CD4-positive, alpha-beta T cell treated with Interleukin-2 at 100 ng/mL for 4 hours (primary cell): ENCODE measurements at places on chromosomes 7 and 10.

DNA sequence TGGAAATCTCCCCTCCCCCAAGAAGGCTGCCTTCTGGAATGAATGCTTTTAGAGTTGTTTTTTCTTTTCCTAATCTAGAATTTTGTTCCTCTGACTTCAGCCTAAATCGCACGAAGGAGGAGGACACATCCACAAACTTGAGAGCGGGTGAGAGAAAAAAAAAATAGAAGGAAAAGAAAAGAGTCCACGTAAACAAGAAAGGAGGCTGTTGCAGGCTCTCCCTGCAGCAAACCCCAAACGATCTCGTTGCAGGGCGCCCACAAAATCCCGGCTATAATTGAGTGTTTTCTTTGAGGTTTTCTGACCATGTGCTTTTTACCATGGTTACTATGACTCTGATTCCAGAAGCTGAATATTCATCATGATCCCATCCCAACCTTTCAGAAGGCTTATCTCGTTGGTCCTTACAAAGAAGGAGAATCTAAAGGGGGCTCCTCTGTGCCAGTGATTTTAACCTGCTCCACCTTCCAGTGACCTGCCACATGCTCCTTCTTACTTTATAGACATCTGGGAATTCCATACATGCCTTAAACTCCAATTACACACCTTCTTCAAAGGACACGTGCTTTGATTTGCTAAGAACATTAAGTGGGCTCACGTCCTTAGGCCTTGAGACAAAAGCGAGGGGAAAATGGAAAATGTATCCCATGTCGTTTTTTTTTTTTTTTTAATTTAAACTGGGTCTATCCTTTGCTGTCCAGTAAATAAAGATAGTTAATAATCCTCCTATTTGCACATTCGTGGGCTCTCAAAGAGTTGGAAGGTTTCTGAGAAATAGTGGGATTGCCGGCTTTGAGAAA lies 5.8 kb downstream of the TWIST1 start:
- DNase-seq = no peak

GRCh38 chr10:9188022-9188810 lies 1133.7 kb downstream of the GATA3 start:
- no peak for DNase-seq

GRCh38 chr7:149377386-149377785 lies 83.5 kb downstream of the ZNF777 start:
- no peak for DNase-seq

DNA sequence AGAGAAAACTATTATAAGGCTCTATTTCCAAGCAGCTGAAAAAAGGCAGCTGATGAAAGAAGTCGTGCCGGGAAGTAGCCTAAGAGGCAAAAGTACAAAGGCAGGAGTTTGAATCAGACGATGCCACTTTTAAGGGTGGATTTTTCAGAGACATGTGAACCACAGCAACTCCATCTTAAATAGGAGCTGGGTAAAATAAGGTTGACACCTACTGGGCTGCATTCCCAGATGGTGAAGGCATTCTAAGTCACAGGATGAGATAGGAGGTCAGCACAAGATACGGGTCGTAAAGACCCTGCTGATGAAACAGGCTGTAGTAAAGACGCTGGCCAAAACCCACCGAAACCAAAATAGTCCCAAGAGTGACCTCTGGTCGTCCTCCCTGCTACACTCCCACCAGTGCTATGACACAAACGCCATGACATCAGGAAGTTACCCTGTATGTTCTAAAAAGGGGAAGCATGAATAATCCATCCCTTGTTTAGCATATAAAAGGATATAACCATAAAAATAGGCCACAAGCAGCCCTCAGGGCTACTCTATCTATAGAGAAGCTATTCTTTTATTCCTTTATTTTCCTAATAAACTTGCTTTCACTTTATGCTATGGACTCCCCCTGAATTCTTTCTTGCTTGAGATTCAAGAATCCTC lies 45.5 kb upstream of the PRSS1 start:
- no peak for DNase-seq

DNA sequence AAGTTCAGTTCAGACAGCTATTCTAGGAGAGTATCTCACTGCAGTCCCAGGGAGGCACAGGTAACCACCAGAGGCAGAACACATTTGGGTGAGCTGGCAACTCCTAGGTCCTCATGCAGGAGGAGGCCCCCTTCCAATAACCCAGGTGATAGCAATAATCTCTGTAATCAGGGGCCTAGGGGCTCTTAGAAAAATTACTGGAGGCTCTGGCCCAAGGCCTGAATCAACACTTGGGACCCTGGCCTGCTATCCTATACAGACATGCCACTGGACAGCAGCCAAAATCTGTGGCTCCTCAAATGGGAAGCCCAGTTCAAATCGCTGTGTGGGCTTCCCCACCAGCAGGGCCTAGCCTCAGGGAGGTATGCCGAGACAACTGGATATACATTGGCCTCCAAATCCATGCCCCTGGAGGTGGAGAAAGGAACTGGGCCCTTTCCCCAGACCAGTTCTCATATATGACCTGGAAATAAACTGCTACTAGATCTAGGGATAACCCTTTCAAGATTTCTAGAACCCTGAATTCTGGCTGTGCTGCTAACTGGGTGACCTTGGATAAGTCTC lies 1.6 kb downstream of the AVPI1 start:
- DNase-seq = no peak

DNA sequence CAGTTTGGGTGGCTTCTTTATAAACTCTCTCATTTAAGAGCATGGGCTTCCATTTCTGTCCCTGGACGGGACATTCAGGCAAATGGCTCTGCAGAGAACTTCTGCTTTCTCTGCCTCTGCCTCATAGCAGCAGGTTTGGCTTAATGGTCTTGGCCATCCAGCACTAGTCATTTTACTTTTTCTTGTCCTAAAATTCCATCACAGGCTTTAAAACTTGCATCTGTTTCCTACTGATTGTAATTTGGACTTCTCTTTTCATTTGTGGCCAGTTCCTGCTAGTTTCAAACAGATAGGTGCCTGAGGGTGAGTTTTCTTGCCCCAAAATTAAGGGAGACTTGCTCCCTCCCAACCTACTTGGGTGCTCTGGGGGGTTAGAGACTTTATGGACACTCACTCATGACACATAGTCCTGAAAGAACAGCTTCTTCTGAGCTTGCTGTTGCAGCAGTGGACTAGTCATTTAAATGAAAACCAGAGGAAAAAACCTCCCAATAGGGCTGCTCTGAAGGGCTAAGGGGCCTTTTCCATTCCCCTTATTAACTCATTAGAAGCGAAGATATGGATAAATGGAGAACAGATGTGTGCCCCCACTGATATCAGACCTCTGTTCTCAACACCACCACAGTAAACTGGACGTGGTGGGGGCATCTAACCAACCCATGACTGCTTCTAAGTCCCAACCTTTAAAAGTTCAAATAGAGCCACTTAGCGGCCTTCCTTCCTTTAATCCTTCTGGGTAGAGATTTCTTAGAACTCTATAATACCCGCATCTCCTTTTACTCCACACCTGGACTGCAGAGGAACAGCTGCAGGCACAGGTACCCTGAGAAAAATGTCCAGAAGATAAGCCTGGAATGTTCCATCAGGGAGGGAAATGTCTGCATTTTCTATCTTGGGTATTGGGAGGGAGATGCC lies 38.8 kb downstream of the SVOPL start:
- no peak for DNase-seq

GRCh38 chr7:120272261-120272660 lies 714 bp upstream of the KCND2 start:
- DNase-seq = no peak

- DNase-seq = peak; percentile 88
Observed at GRCh38 chr10:132447446-132448247, 50.6 kb downstream of the PWWP2B start.

DNA sequence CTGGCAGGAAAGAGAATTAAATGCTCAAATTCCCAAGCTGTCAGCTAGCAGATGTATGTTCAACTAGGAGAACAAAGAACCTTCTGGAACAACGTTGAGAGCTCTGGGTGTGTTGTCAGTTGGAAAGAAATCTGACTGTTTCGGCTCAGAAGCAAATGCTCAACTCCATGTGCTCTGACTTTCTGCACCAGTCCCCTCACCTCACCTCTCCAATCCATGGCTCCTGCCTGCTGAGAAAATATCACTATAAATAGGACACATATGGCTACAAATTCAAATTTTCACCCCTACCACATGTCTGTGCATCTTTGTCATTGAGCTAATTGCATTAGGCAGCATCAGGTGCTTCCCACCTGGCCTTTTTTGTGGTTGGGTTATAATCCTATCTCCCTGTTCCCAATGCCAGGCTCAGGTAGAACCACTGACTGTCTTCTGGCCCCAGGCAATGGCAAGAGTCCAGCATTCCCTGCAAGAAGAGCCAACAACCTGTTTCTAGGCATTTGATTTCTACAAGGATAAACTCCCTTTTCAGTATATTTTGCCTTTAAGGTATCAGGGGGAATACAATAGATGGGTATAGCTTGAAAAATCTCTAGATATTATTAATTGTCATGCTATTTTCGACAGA lies 142.6 kb upstream of the LSM8 start:
- DNase-seq = no peak

DNA sequence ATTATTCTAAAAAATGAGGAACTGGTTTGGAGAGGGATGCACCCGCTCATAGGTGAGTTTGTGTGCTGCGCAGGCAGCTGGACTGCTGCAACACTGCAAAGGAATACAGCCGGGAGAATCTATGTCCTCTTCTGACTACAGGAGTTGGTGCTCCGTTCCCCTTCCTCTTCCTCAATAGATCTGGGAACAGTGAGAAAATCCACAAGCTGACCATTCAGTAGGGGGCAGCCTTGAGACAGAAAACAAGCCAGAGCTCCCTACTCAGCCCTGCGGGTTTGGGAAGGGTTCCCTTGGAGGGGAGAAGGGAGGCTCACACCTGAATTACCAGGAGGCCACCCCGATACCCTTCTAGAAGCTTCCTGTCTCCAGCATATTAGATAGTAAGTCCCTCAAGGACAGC lies 87.3 kb upstream of the FOXI2 start:
- no peak for DNase-seq

GRCh38 chr7:29354340-29354739 lies 159.8 kb downstream of the CHN2 start:
- no peak for DNase-seq

DNA sequence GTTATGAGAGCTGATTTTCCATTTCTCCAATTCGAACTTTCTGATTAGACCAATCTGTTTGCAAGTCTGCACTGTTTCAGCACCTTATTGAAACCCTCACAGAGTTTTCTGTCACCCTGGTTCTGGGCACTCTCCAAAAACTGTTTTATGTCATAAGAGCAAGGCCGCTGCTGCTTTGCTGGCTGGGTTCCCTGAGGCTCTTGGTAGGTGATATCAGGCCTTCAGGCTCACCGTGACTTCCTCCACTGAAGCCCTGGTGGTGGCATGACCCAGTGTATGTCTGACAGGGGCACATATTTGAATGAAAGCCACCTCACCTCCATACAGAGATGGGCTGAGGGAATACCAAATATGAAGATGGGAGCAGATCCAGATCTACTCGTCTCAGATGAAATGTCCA lies 8.3 kb downstream of the RABGEF1 start:
- DNase-seq = no peak

DNA sequence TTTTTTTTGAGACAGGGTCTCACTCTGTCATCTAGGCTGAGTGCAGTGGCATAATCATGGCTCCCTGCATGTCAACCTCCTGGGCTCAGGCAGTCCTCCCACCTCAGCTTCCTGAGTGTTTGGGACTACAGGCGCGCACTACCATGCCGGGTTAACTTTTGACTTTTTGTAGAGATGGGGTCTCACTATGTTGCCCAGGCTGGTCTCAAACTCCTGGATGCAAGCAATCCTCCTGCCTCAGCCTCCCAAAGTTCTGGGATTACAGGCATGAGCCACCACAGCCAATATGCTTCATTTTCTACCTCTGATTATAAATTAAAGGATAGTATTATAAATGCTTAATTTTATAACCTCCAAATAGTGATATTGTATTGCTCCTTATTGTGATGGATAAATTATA lies 121.3 kb downstream of the ADK start:
- no peak for DNase-seq

DNA sequence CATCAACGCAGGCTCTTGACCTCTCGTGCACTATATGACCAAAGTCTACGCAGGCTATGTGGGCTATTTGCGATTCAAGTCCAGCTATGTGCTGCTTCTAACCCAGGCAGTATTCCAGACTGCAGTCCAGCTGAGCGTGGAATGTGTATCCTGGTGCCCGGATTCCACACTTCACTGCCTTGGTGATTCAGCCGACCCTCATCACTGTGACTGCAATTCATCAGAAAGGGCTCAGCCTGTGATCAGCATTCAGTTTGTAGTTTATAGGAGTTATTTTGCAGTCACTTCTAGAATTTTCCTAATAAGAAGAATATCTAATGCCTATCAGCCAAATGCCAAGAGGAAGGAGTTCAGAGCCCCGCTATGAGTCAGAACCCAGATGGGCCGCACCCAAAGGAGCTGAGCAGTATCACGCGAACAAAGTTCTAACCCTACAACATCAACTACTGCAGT lies 119.8 kb upstream of the LANCL2 start:
- no peak for DNase-seq

GRCh38 chr7:99386584-99387238 lies 12.2 kb downstream of the ARPC1B start:
- DNase-seq = peak; percentile 54

DNA sequence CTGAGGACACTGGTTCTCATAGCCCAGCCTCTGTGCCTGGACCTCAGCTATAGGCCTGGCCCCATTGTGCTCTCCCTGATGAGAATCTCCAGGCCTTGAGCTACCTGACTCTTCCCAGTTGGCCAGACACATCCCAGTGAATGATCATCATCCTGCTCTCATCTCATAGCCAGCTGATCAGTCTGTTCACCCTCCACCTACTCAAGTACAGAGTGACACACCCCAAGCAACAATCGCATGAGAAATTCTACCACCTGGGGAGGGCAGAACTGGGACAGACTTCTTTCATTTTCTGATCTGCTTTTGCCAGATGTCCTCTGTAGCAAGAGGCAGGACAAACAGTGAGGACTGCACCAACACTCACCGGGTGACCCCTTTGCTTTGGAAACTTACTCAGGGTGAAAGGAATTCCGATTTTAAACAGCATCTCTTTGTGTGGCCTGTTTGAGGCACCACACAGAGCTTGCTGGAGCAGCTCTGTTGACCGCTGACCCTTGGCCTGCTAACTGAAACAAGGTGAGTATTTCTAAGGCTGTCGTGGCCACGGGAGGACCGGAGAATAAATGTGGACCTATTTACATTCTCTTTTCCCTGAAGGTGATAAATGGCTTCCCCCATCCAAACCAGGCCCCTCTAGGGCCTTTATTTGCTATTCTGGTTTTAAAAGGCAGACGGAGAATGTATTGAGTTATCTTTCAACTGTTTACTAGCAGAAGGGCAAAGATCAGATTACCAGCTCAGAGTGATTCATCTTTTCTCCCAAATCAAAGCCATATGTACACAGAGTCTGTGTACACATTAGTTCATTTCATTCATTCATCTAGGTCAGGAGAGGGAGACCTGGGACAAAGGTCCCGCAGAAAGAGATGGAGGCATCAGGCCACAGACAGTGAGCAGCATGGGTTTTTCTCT lies 181.4 kb upstream of the TNS3 start:
- DNase-seq = no peak

DNA sequence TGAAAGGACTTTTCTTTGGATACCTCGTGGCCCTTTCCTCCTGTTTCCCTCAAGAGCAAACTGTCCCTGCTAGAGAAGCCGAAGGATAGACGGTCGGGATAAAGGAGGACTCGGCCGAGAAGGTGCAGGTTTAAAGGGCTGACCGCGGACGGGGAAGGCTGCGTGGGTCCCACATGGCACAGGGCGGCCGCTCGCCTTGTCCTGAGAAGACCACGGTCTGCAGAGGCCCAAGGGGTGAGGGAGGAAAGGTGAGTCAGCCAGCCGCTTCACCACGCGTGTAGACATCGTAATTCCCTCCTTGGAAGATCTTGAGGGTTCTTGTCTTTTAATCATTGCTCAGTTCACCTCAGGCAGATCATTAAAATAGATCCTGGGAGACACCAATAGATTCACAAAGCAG lies 253.8 kb downstream of the DPP6 start:
- DNase-seq = no peak
